Adrenal gland (tissue), 19 donors: ENCODE measurements at places on chromosomes 13 and 19.

DNA sequence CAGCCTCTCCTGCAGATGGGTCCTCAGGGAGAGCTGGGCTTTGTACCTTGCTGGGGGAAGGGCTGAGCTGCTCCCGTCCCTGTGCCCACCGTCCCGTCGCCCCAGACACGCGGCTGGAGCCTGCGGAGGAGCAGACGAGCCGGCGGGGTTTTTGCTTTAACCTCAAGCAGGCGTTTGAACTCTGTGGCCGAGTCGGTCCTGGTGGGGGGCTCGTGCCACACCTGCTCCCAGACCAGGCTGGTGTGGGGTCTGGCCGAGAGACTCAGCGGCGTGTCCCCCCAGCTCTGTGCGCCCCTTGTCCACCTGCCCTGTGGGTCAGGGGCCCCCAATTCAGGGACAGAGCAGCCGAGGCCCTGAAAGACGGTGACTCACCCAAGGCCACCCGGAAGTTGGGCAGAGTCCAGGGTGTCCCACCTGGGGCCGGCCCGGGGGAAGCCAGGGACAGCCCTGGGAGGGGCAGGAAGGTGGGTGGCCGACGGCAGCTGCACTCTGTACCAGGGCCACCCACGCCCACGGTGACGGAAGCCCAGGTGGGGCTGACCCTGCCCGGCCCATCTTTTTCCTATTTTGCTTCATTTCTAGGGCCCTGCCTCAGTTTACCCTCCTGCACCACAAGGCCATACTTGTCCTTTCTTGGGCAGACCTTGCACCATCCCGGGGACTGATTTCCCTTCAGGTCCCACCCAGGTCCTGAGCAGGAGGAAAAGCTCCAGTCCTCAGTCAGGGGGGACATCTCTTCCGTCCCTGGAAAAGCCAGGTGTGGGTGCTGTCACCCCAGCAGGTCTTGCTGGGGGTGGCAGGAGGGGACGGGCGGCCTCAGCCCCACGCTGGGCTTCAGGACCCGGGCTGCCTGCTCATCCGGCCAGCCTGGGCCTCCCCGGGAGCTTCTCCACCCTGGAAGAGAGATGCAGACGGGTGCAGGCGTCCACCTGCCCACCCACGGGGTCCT lies 5.3 kb downstream of the EFNA2 start:
- no peak for DNase-seq

- DNase-seq: no peak
These were observed 8.6 kb upstream of the LAIR2 start for GRCh38 chr19:54493967-54494585.

DNA sequence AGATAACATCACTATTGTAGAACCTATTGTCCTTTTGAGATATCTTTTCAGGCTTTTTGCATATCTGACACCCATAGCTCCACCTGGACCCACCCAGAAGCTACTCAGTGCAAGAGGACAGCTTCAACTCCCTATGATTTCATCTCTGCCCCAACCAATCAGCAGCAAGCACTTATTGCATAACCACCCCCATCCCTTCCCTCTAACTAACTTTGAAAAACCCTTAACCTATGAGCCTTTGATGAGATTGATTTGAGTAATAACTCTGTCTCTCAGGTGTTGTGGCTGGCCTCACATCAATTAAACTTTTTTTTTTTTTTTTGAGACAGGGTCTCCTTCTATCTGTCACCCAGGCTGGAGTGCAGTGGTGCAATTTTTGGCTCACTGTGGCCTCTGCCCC lies 13.4 kb upstream of the MTRF1 start:
- DNase-seq: no peak

GRCh38 chr13:113914333-113915011 lies 50.6 kb upstream of the GAS6 start:
- DNase-seq: no peak

GRCh38 chr13:67515895-67516294 lies 285.8 kb upstream of the PCDH9 start:
- DNase-seq: no peak

- peak; percentile 21 for DNase-seq
These were observed 2.1 kb downstream of the UNC13A start for GRCh38 chr19:17686023-17686521.

DNA sequence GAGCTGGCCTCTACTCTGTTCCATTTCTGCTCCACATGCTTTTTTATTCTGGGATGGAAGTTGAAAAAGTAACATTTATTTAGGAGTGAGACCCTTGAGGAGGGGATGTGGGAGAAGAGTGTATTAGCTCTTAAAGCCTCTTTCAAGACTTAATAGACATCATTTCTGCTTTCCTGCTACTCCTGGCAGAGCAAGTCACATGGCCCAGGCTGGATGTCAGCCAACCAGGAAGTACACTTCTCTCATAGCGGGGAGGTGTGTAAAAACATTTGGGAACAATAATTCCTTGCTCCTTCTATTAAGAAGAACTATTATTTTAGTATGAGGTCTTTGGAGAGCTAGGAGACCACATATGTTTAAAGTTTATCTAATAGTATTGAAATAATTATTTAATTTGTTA lies 40.6 kb upstream of the FAM216B start:
- DNase-seq: peak; percentile 55

GRCh38 chr13:112569821-112570220 lies 18.1 kb downstream of the TUBGCP3 start:
- DNase-seq: no peak

- DNase-seq: no peak
These were observed 23.8 kb downstream of the FAM124A start for GRCh38 chr13:51246025-51246417.

DNA sequence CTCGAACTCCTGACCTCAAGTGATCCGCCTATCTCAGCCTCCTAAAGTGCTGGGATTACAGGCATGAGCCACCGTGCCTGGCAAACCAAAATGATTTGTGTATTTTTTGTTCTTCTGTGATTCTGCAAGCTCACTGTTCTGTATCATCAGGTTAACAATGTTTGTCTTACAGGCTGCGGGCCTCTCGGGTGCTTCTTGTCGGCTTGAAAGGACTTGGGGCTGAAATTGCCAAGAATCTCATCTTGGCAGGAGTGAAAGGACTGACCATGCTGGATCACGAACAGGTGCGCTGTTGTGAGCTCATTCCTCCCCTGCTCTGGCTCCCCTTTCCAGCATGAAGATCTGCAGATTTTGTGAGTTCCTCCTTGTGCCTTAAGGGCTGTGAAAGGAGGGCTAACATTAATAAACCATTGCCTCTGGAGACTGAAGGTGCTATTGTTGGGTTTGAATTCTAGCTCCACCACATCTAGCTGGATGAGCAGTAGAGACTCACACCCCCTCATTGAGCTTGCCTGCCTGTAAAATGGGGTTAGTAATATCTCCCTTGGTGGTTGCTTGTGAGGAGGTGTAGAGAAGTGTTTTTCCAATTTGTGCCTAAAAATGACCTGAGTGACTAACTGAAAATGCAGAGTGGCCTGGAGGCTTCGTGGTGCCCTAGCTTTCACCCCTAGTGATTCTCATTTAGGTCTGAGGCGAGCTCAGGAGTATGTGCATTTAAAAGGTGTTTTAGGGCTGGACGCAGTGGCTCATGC lies 12.9 kb downstream of the SAE1 start:
- no peak for DNase-seq

GRCh38 chr19:19911150-19911549 lies 10.4 kb downstream of the ZNF93 start:
- no peak for DNase-seq

DNA sequence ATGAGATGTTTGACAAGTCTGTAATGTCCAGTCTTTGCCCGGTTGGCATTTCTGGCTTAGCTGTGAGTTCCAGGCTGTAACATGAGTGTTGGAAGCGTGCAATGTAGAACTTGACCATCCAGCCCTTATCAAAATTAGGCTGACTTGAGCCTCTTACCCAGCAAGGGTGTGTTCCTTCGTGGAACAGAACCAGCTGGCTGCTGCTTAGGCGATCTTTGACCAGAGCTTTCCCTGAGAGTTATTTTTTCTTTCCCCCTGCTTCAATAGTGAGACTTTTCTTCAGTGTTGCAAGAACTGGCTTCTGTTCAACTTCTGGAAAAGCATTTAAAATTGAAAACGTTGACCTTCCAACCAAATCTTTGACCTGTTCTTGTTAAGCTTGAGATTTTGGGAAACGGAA lies 6.5 kb downstream of the TNFSF13B start:
- no peak for DNase-seq

DNA sequence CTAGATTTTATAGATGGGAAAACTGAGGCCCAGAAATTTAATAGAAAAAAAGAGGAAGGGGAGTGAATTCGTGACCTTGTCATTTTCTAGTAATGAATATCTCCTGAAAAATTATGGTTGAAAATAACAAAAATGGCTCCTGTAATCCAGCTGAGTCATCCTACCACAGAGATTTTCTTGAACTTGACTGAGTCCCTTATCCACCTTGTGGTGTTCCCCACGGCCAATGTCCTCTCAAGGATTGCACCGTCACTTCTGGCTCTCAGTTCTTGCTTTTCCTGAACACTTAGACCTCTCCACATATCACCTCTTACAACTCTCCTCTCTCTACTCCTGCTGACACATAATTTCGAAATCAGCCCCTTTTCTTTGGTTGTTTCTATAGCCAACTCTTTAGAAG lies 1.2 kb upstream of the KATNAL1 start:
- DNase-seq: no peak

GRCh38 chr19:17379221-17379631 lies 2.1 kb upstream of the PLVAP start:
- DNase-seq: peak; percentile 27

DNA sequence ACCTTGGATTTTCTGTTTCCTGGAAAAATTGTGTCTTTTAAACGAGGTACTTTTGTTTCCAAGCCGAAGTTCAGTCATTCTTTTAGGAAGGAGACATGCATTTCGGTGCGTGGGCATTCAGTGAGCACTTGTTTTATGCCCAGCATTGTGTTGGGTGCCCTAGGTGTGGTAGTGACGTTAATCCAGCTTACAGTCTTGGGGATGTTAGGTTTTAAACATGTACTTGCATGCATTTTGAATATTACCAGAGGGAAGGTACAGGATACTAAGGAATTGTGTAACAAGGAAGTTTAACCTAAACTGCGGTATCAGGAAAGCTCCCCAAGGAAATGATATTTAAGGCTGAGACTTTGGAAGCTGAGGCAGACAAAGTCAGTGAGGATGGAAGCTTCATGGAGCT lies 66.3 kb downstream of the ARHGAP35 start:
- no peak for DNase-seq

DNA sequence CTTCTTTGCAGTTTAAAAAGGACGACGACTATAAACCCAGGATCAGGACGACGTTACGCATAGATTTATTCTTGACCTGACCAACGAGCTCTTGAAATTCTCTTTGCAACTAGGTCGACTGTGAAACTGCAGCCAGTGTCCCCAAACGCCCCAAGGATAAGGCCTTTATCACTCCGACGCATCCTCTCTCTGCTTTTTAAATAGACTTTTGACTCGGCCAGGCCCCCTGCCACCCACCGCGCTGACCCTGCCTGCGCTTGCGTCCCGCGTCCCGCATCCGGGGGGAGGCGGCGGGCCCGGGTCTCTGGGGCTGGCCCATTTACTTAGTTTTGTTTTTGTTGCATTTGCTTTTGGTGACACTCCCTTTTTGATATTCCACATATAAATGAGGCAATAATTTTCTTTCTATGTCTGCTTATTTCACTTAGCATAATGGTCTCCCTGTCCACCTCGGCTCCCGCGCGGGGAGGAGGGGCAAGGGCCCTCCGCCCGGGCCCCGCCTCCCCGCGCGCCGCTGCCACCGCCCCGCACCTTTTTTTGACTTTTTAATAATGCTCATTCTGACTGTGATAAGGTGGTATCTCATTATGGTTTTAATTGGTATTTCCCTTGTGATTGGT lies 17.4 kb downstream of the RB1 start:
- no peak for DNase-seq

- no peak for DNase-seq
These were observed 38.3 kb downstream of the PEX11G start for GRCh38 chr19:7450243-7451223.

GRCh38 chr19:41521931-41522555 lies 53.9 kb upstream of the CEACAM21 start:
- DNase-seq: peak; percentile 28

DNA sequence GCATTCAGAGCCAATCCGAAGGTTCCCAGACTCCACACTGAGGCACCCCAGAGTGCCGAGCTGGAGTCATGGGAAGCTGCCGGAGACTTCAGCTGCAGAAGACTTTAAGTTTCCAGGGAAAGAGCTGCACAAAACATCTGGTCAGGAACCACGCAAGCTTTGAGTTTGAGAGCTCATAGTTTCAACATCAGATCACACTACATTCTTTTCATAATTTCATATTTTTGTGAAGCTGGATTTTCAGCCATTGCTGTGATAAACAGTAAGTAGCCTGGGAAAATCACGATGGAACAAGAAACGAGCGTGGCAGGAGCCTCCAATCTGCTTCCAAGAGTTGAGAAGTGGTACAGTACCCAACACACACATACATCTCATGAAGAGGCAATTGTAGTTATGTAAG lies 25.5 kb upstream of the ATP12A start:
- DNase-seq: no peak

- DNase-seq: no peak
These were observed 14.2 kb downstream of the ZNF274 start for GRCh38 chr19:58196901-58197616.

GRCh38 chr19:5018224-5019015 lies 49.5 kb downstream of the KDM4B start:
- no peak for DNase-seq

DNA sequence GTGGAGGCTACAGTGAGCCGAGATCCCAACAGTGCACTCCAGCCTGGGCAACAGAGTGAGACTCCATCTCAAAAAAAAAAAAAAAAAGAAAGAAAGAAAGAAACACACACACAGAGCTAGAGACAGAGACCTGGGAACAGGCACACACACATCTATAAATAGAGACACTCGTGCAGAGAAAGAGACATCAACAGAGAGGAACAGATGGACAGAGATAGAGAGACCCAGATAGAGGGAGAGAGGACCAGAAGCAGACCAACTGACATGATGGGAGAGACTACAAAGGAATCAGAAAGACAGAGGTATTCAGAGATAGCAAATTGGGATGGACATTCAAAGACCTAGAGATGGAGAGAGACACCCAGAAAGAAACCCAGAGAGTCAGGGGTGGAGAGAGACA lies 2.1 kb upstream of the CA11 start:
- no peak for DNase-seq

DNA sequence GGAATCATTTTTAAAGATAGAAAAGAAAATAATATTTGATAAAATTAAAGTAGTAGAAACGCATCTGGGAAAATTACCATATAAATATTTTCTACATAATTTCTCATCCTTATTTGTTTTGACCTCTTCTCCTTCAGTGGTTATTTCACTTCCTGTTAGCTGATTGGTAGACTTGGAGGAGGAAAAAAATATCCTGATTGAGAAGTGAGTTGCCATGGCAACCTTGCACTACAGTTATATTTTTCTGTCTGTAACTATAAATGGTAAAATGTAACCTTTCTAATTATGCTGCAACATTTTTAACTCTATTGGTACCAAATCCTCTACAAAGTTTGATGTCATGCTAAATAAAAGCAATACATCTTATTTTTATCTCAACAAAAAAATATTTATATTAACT lies 45.2 kb downstream of the SCEL start:
- DNase-seq: no peak
